Activated CD8-positive, alpha-beta memory T cell treated with anti-CD3 and anti-CD28 coated beads, Interleukin-2, amount 10 ng/mL, durations not matched to agents 7 days and 5 days (primary cell): ENCODE measurements at places on chromosomes 4 and X. TPM values are rescaled to one million over a fixed set of nuclear protein-coding genes. Genes with fewer than 3 reads are reported as not detected.

The GYPB gene
- not detected for total RNA-seq

The EREG gene
- not detected for total RNA-seq

DNA sequence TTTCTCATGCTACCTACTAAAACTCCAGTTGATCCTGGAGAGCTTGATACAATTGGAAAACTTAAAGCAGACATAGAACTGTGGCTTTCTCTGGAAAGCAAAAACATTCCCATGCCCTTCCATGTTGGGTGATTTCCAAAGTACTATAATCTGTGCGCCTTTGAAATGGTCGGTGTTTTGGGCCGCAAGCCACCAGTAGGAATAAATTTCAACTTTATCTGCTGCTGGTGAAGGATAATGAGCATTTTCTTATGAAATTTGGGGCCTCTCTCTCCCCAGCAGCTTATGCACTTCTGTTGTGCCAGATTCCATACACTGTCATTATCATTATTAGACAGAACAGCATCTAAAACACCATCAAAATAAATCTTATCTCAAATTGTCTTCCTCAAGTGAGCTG lies 366.7 kb upstream of the RPS6KA3 start:
- DNase-seq: no peak

DNA sequence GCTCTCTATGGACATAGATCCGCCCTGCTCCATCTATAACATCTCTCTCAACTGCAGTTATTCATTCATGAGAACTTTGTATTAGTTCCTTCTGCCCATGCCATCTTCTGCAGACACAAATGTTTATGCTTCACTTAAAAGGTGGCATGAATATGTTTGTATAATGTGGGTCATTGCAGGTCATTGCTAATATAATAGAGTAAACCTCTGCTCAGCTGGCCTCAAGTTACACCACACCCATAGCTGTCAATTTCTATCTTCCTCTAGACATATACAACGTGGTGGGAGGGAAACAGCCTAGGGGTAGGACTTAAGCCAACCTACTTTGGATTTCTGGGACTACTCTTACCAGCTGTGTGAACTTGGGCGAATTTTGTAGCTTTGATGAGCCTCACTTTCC lies 129.8 kb downstream of the ATXN3L start:
- no peak for DNase-seq

GRCh38 chr4:168715896-168716295 lies 219.0 kb downstream of the PALLD start:
- no peak for DNase-seq

The PNMA6E gene
- total RNA-seq: not detected

- no peak for DNase-seq
Measured at GRCh38 chr4:7736436-7737267, 203.0 kb downstream of the AFAP1 start.

- no peak for DNase-seq
Measured at GRCh38 chr4:12495211-12495610, 988.9 kb downstream of the RAB28 start.

The RAB33B gene
- 5.4 TPM for total RNA-seq

GRCh38 chr4:7420661-7421040 lies 14.1 kb downstream of the PSAPL1 start:
- DNase-seq: no peak

The TMPRSS11E gene
- 0.12 TPM for total RNA-seq

The TXK gene
- 21.2 TPM for total RNA-seq

The ITM2A gene
- 93.9 TPM for total RNA-seq

The XAGE2 gene
- not detected for total RNA-seq

DNA sequence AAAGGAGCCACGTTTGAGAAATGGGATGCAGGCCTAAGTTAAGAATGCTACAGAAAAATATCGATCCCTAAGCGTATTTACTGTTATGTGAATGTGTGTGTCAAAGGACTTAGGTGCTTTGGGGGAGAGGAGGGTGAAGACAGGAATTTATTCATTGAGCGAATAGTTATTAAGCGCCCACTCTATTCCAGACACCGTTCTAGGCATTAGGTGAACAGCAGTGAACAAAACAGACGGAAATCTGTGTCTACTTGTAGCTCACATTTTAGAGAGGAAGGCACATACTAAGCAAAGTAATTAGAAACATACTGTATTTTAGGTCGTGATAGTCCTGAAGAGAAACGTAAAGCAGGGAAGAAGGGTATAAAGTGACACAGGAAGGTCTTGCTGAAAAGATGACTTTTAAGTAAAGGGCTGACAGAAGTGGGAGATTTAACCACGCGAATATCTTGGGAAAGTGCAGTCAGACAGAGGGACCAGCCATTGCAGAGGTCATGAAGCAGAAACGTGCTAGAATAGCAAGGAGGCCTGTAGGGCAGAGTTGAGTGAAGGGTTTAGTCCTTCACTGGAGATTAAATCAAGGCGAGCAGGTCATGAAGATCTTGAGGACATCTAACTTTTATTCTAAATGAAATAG lies 541 bp downstream of the AIMP1 start:
- no peak for DNase-seq

GRCh38 chrX:96102997-96103396 lies 581.6 kb upstream of the DIAPH2 start:
- DNase-seq: no peak

- DNase-seq: no peak
Measured at GRCh38 chrX:13666836-13667235, 13.9 kb downstream of the TCEANC start.

- DNase-seq: peak; percentile 60
Measured at GRCh38 chr4:146132445-146132844, 43.1 kb upstream of the LSM6 start.

GRCh38 chr4:80306260-80306659 lies 29.3 kb upstream of the CFAP299 start:
- no peak for DNase-seq

- no peak for DNase-seq
Measured at GRCh38 chr4:108902769-108903168, 139.9 kb upstream of the ETNPPL start.

DNA sequence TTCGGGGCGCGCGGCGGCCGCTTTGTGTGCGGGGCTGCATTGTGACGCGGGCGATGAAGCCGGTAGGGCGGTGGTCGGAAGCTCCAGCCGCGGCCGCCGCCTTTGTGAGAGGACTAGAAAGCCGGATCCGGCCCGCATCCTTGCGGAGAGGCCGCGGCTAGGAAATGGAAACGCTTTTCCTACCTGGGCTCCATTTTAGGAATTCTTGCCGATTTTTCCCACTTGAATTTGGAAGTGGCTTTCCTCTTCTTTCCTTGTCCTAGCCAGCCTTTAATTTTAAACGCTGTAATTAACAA lies 708 bp downstream of the TMSB4X start:
- DNase-seq: no peak
